ENCODE measurements at places on chromosomes 2 and 18.

DNA sequence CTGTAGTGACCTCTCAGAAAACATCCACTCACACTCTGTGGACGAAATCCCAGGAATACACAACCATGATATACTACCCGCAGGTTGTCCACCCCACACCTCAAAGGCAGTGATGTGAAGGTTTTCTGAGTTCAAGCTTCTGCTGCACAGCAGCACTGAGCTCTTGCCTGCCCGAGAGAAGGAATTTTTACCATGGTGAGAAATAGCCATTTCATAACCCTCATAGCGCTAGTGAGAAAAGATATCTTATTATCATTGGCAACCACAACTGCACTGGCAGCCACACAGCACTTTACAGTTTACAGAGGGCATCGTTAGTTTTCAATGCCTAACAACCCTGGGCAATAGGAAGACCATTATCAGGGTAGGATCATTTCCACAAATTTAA is 36.9 kb downstream of the NAPG start:
- no peak for DNase-seq

- DNase-seq: no peak
Observed at GRCh38 chr2:45750484-45750883, 99.0 kb downstream of the PRKCE start.

- no peak for DNase-seq
Observed at GRCh38 chr2:209644842-209645241, 126.8 kb upstream of the UNC80 start.

DNA sequence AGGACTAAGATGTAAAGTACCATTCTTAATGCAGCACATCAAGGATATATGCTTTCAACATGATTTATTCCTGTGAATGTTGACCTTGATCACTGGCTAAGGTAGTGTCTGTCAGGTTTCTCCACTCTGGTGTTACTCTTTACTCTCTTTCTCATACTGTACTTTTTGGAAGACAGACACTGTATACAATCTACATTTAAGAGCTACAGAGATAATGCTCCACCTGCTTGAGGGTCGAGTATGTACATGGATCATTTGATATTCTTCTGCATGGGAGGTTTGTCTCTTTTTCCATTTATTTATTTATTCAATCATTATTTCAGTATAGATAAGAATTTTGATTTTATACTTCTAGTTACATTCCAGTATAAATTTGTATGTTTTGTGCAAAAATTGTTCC is 199.5 kb upstream of the RGPD4 start:
- DNase-seq: no peak

- DNase-seq: no peak
Observed at GRCh38 chr2:26649322-26649721, 8.2 kb upstream of the CIB4 start.

DNA sequence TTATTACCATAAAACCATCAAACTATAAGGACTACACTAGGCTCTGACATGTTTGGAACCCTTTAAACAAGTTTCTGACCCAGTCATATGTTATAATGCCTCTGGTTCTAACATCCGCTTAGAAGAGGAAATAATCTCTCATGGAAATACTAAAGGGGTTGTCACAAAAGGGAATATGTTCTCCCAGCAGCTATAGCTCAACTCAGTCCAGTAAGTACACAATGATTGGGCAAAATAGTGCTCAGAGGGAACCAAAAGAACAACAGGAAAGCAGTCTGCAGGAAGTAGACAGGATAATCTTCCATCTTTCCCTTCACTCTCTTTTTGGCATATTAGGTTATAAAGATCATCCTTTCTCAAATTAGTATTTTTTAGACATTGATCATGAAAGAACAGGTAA is 4.3 kb downstream of the SRBD1 start:
- DNase-seq: no peak
